ENCODE measurements at places on chromosomes 1 and 21.

DNA sequence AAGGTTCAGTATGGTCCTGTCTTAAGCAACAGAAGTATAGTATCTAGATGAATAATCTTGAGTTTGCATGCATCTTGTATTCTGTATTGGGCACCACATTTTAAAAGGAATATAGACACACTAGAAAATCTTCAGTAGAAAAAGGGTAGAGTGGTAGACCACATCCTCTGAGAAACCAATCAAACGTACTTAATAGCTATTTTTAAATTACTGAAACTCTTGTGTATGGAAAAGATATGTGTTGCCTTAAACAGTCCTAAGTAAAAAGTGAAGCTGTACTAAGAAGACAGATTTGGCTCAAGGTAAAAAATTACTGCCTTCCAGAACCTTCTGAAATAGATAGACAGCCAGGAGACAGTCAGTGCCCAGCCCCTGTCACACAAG lies 3.1 kb downstream of the CTXND2 start:
- no peak for DNase-seq

- no peak for DNase-seq
Observed at GRCh38 chr21:26085127-26085526, 85.4 kb downstream of the APP start.

- DNase-seq: peak; percentile 40
Observed at GRCh38 chr1:24155011-24155782, 12.3 kb upstream of the IL22RA1 start.

DNA sequence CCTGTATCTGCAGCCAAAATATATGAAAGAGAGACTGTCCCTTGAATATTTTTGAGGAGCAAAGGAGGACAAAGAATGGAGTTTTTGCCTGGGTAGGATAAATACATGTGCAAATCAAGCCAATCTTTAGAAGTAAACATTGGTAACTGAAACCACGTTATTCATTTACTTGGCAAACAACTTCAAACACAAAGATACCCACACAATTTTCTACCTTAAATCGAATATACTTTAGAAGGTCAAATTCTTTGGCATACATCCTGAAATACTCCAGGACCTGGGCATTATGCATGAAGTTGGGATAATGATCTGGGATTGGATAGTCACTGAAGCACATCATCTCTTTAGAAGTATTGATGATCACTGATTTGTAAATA lies 9.6 kb downstream of the FMO5 start:
- DNase-seq: no peak

DNA sequence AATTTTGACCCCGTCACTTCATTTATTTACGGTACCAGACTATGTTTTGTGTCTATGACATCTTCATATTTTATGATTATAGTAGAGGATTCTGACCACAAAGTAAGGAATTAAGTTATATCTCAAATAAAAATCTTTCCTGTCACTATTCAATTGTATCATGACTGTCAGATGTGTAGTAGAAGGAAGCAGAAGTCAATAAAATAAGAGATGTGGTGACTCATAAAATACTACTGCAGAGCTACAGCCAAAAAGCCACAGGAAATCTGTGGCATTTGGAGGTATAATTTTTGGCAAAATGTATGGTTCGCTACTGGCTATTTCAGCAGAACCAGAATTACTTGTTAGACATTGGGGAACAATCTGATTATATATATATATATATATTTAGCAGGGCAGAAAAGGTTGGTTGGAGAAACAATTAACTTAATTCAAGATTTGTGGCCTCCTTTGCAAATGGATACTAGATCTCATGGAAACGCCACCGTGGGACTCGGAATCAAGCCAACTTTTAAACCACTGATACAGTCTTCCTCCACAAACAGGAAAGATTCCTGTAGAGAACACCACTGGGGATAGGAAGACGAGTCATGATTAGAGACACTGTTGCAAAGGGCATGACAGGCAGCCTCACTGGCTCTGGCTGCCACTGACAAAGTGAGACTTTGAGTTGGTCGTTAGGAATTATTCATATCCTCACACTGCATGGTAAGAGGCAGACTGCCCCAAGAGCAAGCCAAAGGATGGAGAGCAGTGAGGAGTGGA lies 5.1 kb downstream of the FCRL2 start:
- DNase-seq: no peak

DNA sequence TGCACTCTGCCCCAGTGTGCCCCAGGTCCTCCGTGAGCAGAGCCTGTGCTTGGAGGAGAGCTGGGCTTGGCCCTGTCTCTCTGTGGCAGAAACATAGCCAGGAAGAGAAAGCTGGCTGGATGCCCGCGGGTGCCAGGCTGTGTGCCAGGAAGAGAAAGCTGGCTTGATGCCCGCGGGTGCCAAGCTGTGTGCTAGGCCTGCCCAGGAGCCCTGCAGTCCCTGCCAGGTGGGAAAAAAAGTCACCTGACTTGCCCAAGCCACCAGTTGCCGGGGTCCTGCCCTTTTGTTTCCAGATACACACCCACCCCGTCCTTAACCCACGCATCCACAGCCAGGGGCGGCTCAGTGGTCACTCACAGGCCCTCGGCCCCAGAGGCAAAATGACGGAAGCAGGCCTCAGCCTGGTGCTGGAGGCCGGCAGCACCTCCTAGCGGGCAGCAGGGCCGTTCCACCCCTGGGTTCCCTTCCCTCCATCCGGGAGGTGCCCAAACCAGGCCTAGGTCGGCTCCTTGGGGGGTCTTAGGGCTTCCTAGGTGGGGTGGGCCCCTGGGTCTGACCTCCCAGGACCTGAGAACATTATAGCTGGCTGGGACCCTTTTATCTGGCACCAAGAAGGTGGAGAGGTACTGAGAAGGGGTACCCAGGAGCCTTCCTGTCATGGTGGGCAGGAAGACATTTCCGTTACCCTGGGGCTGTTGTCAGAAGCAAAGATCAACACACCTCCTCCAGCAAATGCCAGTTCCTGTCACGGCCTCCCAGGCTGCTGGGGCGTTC lies 9.1 kb downstream of the ITGB2 start:
- peak; percentile 72 for DNase-seq

DNA sequence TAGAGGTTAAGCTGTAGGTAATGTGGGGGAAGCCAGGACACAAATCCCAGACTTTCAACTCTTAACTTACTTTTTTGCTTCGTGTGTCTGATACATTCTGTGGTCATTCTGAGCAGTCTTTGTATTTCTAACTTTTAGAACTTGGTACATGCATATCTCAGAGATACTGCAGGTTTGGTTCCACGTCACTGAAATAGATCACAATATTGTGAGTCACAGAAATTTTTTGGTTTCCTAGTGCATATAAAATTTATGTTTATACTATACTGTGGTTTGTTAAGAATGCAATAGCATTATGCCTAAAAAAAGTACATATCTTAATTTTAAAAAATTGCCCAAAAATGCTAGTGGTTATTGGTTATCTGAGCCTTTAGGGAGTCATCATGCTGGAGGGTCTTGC lies 3.2 kb downstream of the URB2 start:
- DNase-seq: no peak

DNA sequence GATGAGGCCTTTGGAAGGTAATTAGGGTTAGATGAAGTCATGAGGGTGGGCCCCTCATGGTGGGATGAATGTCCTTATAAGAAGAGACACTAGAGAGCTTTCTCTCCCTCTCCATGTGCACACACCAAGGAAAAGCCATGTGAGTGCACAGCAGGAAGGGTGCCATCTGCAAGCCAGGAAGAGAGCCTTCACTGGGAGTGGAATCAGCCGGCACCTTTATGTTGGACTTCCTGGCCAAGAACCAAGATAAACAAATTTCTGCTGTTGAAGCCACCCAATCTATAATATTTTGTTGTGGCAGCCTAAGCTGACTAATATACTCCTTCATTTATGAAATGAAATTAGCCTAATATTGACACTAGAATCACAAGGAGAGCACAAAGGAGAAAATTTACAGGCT lies 38.2 kb upstream of the PKP1 start:
- DNase-seq: no peak

GRCh38 chr1:112247036-112247597 lies 148.9 kb upstream of the CTTNBP2NL start:
- no peak for DNase-seq

GRCh38 chr1:35433714-35434113 lies 123.5 kb downstream of the KIAA0319L start:
- DNase-seq: no peak

GRCh38 chr1:56390232-56390867 lies 189.0 kb downstream of the PLPP3 start:
- DNase-seq: no peak

GRCh38 chr1:151476083-151476482 lies 16.8 kb upstream of the POGZ start:
- no peak for DNase-seq

GRCh38 chr1:231165371-231165770 lies 3.5 kb downstream of the TRIM67 start:
- DNase-seq: no peak

GRCh38 chr1:168654198-168654915 lies 74.6 kb downstream of the DPT start:
- DNase-seq: no peak

- no peak for DNase-seq
Observed at GRCh38 chr1:62809788-62810187, 25.9 kb downstream of the ATG4C start.

- DNase-seq: no peak
Observed at GRCh38 chr1:230957580-230957989, 21.1 kb downstream of the TTC13 start.

DNA sequence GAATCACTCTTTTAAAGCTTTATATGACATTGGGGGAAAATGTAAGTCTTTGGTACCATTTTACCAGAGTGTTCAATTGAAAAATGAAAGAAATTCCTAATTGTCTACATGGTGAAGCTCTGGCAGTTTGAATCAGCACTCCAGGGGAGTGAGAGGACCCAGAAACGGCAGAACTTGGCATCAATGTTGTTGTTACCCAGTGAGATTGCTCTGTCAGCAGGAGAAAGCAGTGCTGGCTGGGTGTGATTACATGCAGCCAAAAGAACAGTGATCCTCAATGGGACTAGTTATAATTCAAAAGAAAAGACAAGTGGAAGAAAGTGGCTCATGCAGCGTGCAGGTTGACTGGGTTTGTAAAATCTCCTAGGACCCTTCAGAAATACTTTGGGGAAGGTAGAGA lies 206.4 kb downstream of the PTPRC start:
- no peak for DNase-seq

DNA sequence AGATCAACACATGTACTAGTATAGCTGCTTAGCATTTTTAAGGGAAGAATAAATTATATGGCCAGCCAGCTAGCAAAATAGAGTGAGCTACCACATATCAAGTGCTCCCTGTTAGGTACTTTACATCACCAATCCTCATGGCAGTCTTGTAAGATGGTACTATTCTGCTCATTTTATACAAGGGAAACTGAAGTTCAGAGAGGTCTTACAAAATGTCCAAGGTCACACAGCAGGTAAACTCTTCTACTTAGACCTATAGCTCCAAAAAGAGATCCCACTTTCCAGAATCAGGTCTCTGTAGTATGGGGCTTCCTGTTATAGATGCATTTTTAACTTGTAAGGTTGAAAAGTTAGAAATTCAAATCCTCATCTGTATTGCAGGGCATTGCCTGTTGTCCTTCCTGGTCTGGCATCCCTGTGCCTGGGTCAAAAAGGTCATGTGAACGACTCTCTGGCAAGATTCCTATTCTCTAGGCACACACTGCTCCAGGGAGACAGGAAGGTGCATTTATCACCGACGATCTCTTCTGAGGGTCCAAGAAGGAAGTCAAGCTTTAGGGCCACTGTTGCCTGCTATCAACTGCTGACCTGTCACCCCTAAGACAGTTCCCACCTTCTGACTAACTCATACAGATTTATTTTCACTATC lies 41.1 kb downstream of the TRIT1 start:
- no peak for DNase-seq

- DNase-seq: no peak
Observed at GRCh38 chr1:164477343-164477742, 81.6 kb upstream of the PBX1 start.

GRCh38 chr1:54811739-54812655 lies 10.9 kb upstream of the TTC22 start:
- no peak for DNase-seq

- no peak for DNase-seq
Observed at GRCh38 chr1:227944090-227944930, 3.4 kb downstream of the WNT9A start.

GRCh38 chr21:39220150-39220549 lies 36.9 kb upstream of the PSMG1 start:
- peak; percentile 18 for DNase-seq

- DNase-seq: no peak
Observed at GRCh38 chr1:182602935-182603645, 1.1 kb downstream of the RGS16 start.

DNA sequence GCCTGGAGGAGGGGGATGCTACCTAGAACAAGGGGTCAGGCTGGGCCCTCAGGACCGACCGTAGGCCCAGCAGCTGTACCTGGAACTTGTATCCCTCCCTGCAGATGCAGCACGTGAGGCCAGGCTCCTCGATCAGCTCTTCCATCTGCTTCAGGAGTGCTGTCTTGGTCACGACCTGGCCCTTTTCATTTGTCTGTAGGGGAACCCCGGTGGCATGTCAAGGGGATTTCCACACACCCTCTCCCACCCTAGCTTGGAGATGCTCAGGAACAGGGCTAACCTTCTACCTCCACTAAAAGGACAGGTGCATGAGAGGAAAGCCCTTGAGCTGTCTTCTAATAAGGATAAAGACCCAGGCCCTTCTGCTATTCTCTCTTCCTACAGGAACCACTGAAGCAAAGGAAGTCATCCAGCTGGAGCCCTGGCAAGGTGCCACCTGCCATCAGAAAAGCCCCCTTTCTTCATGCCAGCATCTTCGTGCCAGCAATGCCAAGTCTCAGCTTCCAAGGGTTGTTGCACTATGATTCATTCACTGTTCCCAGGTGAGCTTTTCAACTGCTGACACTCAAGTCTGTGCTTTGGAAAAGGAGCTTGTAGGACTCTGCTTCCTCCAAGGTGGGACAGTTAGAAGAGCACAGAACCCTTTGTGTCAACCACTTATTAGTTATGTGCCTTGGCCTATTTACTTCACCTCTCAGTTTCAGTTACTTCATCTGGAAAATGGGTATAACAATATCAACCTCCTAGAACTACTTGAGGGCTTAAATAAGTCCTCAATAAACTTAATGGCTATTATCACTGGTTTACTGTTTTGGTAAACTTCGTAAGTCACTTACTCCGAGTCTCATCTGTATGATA lies 122.1 kb downstream of the UBR4 start:
- peak; percentile 34 for DNase-seq

DNA sequence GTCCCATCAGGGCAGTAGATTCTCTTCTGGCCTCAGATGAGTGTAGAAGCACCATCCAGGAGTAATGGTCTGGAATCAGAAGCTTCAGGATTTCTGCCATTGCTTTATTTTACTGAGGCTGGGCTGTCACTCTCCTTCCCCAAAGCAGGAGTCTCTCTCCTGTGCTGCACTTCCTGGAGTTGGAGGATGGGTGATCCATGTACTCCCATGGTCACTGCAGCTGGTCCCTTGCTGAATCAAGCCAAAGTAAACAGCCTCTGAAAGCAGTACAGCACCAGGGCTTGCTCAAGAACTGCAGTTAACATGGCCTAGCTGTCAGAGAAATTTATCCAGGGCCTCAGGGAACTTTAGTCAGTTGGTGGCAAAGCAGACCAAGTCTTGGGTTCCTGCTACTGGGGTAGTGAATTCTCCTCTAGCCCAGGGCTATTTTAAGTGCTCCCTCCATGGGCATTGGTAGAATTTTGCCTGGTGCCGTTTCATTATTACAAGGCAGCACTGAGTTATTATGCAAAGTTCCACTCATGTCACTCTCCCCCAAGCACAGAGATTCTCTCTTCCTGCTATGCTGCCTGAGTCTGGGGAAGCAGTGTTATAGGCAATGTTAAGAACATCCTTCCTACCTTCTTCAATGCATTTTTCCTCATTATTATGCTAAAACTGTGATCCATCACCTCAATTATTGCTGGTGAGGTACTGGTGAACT lies 29.5 kb downstream of the DRAM2 start:
- DNase-seq: no peak

Data from activated CD4-positive, alpha-beta T cell treated with anti-CD3 and anti-CD28 coated beads for 48 hours (primary cell).